ENCODE measurements at places on chromosomes 5 and 9.

DNA sequence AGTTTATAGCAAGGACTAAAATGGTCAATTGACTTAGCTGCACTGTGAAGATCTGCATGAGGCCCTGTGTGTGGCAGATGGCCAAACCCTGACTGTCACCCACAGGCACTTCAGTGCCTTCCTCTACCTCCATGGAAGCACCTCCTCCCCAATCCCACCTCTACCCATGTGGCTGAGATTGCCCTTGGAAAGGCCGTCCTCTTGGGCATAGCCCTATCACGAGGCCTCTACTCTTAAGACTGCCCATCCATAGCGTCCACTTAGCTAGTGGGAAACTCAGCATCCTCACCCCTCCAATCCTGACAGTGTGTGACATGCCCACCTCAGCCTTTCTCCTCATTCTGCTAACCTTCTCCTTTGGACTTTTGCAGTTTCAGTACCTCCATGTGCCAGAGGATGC lies 510.2 kb downstream of the BNC2 start:
- DNase-seq: no peak

DNA sequence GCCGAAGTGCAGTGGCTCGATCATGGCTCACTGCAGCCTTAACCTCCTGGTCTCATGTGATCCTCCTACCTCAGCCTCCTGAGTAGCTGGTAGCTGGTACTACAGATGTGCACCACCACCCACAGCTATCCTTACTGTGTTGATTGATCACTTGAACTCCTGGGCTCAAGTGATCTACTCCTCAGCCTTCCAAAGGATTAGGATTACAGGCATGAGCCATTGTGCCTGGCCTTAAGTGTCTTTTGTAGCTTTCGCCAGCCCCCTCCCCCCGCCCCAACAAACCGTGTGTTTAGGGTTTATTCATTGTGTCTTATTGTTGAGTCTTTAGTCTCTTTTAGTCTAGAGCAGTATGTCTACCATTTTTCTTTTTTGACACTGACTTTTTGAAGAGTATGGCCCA lies 33.1 kb downstream of the SPIN1 start:
- no peak for DNase-seq

- no peak for DNase-seq
Measured at GRCh38 chr5:181164076-181164952, 16.9 kb downstream of the OR2V2 start.

- no peak for DNase-seq
Measured at GRCh38 chr5:176816791-176817347, 6.5 kb downstream of the UNC5A start.

GRCh38 chr5:53994148-53994547 lies 316.2 kb downstream of the ARL15 start:
- no peak for DNase-seq

DNA sequence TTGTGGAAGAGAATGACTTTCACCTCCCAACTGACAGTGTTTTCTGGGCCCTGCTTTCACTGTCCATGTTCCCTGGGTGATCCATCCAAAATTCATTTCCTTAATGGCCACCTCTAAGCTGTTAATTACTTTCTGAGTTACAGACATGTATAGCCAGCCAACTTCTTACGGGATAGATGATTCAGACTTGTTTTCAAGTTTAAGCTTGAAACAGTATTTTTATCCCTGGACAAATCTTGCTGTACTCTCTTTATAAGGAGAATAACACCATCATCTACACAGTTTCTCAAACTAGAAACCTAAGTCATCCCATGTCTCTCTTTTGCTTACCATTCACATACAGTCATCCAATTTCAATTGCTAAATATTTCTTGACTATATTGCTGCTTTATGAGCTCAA lies 6.9 kb downstream of the FAM174A start:
- no peak for DNase-seq

DNA sequence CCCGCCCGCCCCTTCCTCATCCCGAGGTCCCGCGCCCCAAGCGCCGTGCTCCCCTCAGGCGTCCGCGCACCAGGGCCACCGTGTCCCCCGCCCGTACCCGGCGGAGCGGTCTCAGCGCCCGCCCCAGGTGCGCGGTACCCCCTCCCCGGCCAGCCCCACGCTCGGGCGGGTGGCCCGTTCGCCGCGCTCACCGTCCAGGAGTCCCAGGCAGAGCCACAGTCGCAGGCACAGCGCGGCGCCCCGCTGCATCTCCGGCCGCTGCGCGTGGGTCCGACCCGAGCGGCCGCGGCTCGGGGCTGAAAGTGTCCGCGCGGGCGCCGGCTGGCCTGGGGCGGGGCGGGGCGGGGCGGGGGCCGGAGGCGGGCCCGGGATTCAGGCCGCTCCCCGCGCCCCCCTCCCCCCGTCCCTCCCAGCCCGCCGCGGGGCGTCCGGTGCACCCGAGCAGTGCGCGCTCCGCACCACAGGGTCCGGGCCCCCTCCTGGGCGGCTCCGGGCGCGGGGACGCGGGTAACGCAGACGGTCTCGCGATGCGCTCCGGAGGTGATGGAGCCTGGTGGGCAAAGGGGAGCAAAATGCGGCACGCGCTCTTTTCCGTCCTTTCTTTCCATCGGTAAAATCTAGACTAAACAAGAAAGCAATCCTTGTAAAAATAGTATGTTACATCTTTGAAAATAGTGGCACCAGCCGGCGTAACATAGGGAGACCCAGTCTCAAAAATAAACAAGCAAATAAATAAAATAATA lies at the start of gene FLT4:
TSS of gene FLT4 (minus strand) at position 304 of the 743 bp plus-strand sequence. CDS start at position 249, 55 bp downstream.
- DNase-seq: no peak

- DNase-seq: no peak
Measured at GRCh38 chr9:121322737-121323448, 47.2 kb downstream of the STOM start.
